ENCODE measurements at places on chromosomes 16 and 17.

- no peak for DNase-seq
Measured at GRCh38 chr17:17954079-17954478, 18.1 kb downstream of the TOM1L2 start.

- no peak for DNase-seq
Measured at GRCh38 chr16:69243479-69243878, 56.5 kb downstream of the SNTB2 start.

- DNase-seq: no peak
Measured at GRCh38 chr17:1630662-1631061, 2.0 kb upstream of the SLC43A2 start.

DNA sequence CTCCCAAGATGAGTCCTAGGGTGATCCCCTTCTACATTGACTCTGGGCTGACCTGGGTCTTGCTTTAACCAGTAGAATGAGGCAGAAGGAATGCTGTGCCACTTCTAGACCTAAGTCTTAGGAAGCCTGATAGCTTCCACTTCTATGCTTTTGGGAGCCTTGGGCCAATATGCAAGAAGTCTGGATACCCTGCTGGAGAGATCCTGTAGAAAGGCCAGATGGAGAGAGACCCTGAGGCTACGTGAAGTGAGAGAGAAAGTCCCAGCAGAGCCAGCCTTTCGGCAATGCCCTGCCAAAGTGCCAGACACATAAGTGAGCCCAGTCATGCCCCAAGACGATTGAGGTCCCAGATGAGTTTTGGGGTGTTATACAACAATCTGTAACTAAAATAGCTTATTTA is 1.7 kb downstream of the KRT222 start:
- no peak for DNase-seq

DNA sequence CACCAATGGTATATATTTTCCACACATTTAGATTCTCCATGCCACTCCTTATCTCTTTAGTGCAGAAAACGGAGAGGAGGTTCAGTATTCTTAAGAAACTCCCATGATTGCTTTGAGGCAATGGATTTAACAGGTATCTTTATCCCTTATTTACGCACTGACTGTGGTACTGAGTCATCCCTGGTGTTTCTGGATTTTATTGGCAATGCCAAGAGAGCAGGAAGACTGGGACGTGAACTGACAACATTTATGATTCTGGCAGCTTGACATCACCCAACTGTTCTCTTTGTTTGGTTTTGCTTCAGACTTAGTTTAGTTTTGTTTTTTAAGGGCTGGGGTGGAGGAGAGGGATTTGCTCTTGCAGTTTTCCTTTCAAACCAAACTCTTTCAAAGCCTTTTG is 131.4 kb downstream of the WWOX start:
- peak; percentile 29 for DNase-seq

DNA sequence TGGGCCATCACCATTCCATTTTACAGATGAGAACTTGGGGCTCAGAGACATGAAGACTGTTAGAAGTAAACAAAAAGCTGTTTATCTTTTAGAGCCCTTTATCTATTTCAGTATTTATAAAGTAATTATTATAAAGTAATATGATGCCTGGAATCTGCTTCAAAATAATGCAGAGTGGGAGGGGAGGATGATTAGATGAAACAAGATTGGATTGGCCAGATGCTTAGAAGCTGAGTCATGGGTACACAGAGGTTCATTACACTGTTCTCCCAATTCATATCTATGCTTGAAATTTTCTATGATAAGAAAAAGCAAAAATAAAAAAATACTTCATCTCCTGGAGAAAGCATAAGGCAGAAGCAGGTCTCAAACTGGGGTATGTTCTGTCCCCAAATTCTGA is 29.4 kb downstream of the TOM1L2 start:
- peak; percentile 68 for DNase-seq

DNA sequence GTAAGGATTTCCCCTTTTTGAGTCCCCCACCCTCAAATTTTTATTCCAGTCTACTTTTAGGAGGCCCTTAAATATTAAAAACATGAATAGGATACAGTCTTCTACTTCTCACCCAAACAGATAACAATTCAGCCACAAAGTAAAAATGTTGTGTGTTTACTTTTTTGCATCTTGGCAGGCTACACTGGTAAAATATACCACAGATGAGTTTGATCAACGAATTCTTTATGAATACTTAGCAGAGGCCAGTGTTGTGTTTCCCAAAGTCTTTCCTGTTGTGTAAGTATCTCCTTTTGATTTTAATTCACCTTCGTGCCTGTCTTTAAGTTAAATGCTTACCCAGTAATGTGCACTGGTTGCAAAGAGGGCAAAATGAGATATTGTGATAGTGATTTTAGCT is 34.4 kb upstream of the RAB11FIP4 start:
- DNase-seq: no peak

GRCh38 chr16:84308120-84308519 is 13.4 kb downstream of the WFDC1 start:
- peak; percentile 14 for DNase-seq

DNA sequence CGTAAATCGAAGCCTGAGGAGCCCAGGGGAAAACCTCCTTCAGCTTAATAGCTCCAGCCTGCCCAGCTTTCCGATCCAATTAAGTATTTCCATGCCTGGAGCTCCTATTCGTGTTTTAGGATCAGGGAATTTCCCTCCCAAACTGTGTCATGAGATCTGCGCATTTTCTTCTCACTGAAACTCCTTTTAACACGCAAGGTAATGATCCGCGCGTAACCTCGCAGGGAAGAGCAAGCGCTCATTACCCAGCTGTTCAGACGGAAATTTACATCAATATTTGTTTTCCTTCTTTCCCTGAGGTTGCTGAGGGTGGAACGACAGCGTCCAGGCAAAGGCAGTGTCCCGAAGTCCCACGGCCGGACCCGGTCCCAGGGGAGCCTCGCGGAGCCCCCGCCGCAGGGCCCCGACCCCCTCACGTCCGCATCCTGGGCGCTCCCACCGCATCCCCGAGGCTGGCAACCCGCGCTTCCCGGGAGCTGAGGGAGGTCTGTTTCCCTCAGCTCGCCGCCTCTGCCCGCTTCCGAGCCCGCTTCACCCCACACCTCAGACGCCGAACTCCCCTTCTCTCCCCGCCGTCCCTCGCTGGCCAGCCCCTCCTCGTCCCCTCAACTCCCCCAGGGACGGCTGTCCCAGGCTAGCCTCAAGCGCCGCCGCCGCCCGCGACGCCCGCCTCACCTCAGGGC is 415 bp downstream of the ABCA5 start:
- DNase-seq: peak; percentile 30
